ENCODE measurements at places on chromosomes 1 and 21. TPM values are rescaled to one million over a fixed set of nuclear protein-coding genes. Genes with fewer than 3 reads are reported as not detected.

CFHR5 gene
- not detected for total RNA-seq

AMY1C gene
- total RNA-seq, result not detected

DNA sequence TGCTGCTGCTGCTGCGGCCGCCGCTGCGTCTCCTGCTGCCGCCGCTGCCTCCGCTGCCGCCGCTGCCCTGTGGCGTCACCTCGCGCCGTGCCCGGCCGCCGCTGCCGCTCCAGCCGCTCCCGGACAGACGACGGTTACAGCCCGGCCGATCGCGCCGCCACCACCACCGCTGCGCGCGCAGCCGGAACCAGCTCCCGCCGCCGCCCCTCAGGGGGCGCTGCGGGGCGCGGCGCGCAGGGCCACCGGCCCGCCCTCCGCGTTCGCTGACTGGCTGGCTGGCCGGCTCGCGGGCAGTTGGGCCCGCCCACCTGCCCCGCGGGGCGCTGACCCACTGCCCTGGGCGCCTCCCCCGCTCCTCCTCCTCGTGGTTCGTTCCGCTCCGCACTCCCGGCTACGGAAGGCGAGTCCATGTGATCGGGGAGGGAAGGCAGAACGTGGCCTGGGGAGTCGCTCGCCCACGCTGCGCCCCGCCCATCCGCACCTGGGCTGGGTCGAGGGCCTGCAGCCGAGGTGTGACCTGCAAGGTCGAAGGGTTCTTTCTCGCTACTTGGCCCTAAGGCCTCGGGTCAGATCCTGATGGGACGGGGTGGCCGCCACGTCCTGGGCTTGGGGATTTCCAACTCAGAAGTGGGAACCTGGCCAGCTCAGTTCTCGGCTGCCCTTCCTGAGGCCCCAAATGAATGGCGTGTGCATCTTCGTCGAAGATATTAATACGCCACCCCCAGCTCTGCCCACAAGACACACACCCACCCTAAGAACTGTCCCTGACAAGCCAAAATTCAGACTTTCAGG is at the start of gene PTP4A2:
PTP4A2 (minus strand) TSS at position 185 of the 792 bp plus-strand sequence. CDS start 19,303 bp downstream, outside the sequence.
- peak; percentile 98 for DNase-seq

CFHR3 gene
- not detected for total RNA-seq

DNA sequence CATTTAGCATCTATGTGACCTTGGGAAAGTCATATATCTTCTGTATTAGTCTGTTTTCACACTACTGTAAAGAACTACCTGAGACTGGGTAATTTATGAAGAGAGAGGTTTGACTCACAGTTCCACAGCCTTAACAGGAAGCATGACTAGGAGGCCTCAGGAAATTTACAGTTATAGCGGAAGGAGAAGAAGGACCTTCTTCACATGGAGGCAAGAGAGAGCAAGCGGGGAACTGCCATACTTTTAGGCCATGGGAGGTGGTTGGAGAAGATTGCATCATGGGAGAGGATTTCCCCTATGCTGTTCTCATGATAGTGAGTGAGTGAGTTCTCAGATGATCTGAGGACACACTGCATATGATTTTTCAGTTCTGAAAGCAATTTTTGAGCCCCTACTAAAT is 87.9 kb downstream of the CLEC20A start:
- no peak for DNase-seq

DNA sequence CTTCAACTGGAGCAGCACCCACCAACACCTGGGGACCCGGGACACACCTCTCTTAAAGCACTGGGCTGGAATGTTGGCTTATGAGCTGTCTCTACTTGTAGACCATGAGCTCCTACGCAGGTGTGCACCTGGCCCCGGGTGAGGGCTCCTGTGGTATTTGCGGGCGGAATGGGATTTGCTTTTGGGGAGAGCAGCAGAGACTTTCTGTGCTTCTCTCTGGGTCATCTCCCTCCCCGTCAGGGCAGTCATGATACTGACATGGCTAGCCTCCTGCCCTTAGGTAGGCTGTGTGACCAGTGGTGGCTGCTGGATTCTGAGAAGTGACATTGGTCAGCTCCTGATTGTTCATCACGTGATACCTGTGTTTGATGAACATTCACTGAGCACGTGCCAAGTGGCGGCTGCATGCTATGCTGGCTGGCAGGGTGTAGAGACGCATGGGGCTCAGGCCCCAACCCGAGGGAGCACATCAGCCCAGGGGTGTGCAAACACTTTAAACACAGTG is 9.0 kb upstream of the ZBTB21 start:
- DNase-seq, result no peak

GRCh38 chr21:15850645-15851044 is 120.9 kb downstream of the USP25 start:
- no peak for DNase-seq

DNA sequence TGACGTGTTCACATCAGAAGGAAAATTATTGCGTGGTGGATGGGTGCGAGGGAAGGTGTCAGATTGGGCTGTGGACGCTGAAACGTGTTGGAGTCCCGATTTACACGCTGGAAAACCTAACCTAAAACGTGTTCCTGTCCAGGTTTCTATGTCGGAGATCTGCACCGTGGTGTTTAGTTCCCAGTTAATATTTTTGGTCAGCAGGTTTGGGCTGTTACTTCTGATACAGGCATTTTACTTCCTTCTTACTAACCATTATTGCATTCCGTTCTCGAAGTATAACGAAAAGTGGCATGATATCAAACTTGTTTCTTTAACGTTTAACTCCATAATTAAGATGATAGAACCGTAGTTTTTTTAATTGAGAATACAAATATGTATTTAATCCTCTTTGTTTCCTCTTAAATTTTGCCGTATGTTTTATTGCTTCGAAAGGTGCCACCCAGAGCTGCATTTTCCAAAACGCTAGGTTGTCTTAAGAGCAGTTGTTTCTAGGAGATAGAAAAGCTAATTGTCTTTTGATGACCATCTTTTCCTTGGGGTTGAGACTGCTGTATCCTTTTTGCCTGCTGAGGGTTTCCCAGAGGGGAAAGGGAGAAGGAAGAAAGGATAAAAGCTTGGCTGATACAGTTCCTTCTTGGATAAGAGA is 1.3 kb downstream of the ADARB1 start:
- DNase-seq, result no peak

DNA sequence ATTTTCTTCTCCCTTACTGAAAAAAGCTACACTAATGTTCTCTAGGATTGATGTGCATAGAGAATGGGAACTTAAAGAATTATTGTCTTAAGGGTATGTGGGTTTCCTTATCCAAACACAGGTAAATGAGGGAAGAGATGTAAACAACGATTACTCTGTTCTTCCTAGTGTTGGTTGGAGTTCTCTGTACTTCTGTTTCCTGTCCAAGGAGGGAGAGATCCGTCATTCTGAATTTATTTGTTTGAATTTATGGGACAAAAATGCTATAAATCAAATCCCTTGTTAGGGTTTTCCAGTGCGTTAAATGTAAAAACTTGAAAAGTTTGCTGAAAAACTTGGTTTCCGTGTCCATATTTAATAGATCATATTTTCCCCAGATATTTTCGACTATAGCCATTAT is 29.6 kb downstream of the LAMC1 start:
- DNase-seq, result no peak

DNA sequence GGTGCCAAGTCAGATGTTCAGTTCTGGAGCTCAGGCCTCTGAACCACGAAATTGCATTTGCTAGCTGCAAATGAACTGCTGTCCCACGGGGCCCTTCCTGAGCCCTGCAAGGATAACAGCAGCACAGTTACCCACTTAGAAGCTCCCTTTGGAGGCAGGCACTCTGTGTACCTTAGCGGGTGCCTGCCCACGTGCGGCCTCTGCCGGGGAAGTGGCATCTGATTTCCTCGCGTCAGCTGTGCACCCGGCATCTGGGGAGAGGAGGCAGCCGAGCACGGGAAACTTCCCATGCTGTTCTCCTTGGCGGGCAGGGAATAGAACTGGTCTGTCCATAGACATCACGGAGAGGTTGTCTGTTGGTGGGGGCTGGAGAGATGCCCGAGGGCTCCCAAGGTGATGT is 148.0 kb upstream of the C1orf174 start:
- no peak for DNase-seq

DNA sequence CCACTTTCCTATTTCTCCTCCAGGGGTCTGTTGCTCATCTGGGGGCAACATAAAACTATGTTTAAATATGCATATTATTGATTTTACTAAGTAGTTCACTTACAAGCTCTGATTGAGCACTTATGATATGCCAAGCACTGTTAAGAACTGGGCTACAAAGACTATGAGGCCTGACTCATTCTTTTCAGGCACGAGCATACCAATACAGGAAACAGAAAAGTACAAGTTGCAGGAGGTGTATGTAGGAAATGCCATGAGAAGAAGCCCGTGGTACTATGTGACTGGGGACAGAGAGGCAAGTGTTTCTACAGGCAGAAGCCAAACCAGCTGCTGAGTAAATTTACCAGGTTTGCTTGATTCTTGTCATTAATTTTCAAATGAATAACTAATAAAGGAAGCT is 120.4 kb upstream of the PTGFR start:
- DNase-seq, result no peak

GRCh38 chr1:230286166-230286889 is 139.8 kb downstream of the PGBD5 start:
- DNase-seq, result no peak

RAB7B gene
- total RNA-seq, result 17.5 TPM

GRCh38 chr1:118989878-118990378 is 1.8 kb upstream of the TBX15 start:
- DNase-seq, result peak; percentile 89

NIPAL3 gene
- 44.1 TPM for total RNA-seq

GRCh38 chr1:184059887-184060286 is 8.4 kb downstream of the TSEN15 start:
- DNase-seq, result no peak

- DNase-seq, result peak; percentile 26
These were observed 550 bp downstream of the TRIM33 start for GRCh38 chr1:114510274-114511031.

- no peak for DNase-seq
These were observed 368.5 kb downstream of the HHAT start for GRCh38 chr1:210697185-210697584.

PLA2G2C gene
- total RNA-seq, result not detected

DNA sequence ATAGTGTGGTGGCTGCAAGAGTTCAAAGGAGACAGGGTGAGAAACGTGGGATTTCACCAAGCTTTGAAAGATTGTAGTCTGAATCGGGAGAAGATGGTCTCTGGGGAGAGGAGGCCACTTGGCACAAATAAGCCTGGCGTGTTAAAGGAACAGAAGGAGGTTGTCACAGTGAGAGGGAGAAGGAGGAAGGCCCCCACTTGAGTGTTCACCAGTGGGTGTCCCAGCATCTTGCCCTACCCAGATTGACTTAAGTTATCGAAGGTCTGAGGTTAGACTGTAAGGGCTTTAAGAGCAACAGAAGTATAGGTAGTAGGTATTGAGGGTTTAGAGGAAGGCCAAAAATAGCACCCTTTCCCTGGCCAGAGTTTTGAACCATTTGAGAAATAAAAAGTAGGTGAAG is 48.0 kb downstream of the BACH1 start:
- DNase-seq, result no peak

GRCh38 chr1:31648641-31649357 is 4.1 kb upstream of the PEF1 start:
- DNase-seq, result no peak

GRCh38 chr1:230310381-230311163 is 115.6 kb downstream of the PGBD5 start:
- peak; percentile 58 for DNase-seq

FBXO2 gene
- not detected for total RNA-seq

DNA sequence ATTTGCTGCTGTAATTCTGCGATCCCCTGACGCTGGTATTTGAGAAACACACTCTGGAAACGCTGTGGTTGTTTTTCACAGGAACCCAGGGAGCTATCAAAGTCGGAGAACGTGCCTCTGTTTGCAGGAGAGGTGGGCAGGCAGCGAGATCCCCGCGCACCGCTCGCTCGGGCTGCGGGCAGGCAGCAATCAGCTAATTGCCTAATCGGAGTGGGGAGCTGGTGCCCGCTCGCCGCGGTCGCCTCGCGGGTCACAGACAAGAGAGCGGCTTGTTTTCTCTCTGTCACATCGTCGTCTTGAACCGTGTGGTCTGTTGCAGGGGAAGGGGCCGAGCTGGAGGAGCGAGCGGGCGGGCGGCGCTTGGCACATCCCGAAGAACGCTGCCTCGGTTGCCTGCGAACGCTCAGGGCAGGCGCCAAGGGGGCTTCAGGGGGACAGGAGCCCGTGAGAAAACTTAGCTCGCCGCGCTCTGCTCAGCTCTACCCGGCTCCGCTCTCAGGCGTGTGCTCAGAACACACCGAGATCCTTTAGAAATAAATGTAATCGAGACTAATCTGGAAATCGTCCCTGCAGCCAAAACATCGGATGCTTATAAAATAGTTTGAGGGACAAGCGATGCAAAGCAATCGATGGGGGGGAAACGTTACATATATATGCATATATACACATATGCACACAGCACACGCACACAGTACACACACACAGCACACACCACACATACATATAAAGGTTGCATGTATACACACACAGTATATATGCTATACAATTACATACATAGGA is 93.6 kb upstream of the SMYD2 start:
- no peak for DNase-seq

SPRR3 gene
- total RNA-seq, result not detected

GNL2 gene
- total RNA-seq, result 66.5 TPM

TMPRSS2 gene
- not detected for total RNA-seq

GRCh38 chr21:43593078-43593477 is 66.2 kb downstream of the HSF2BP start:
- DNase-seq, result no peak

DNA sequence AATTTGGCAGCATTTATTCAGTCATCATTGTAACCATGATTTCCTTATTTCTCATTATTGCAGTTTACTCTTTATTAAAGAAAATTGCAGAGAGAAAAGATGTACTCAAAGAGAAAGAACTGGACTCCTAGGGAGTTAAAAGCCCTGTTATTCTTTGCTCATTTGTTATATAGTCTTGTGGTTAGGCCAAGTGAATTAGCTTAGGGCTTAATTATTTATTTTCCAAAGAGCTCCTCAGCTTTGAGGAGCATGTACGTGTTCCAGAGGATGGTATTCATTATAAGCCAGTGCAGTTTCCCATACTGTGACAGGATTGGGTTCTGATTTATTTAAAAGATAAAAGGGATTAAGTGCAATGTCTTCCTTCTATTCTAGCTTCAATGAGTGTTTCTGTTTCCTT is 86.4 kb downstream of the GPR161 start:
- DNase-seq, result no peak

VAV3 gene
- total RNA-seq, result 0.57 TPM

DNA sequence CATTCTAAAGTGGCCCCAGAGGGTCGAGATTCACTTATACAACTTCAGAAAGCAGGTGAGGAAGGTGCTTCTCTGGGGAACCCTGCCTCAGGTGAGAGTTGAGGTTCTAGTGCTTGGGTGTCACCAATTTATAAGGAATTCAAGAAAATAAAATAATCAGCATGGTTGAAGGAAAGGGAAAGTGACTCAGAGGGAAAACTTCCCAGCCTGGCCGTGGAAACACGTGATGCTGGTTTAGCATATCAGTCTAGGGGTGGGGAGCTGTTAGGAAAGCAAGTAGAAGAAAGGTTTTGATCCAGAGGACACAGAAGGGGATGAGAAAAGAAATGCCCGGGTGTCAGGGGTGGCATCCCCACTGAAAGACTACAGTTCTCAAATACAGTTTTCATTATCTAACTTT is 37.7 kb upstream of the TMEM125 start:
- DNase-seq, result peak; percentile 53
